ENCODE measurements at places on chromosomes 7 and 10.
A peak's percentile ranks its signal among the peaks of the same experiment; 100 is the strongest.

DNA sequence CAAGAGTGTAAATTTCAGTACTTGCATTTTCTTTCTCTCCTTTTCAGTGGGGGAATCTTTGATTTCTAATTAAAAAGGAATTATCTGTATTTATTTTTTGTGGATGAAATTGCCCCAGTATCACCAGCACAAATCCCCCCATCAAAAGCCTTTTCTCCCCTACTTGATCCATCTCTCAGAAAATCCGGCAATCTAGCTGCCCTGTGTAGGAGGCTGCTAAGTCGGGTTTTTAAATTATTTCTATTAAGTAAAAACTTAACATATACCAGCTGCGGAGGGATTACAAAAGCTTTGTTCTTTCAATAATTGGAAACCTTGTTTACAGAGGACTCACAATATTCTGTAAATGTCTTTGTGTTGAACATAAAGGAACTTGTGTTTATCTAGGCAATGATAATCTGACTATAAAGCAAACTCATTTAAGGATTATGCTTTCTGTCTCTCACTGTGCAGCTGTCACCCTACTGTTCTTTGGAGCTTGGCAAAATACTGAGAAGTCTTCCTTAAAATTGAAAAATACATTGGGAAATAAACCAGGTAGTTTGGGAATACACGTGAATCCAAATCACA, 177.4 kb upstream of the PRR15 start:
- no peak for DNase-seq

- DNase-seq: no peak
Observed at GRCh38 chr10:82319562-82319961, 444.6 kb downstream of the NRG3 start.

- DNase-seq: no peak
Observed at GRCh38 chr10:92790440-92790839, 57.9 kb upstream of the EXOC6 start.

- peak; percentile 26 for DNase-seq
Observed at GRCh38 chr7:129952086-129952652, 591 bp downstream of the UBE2H start.

DNA sequence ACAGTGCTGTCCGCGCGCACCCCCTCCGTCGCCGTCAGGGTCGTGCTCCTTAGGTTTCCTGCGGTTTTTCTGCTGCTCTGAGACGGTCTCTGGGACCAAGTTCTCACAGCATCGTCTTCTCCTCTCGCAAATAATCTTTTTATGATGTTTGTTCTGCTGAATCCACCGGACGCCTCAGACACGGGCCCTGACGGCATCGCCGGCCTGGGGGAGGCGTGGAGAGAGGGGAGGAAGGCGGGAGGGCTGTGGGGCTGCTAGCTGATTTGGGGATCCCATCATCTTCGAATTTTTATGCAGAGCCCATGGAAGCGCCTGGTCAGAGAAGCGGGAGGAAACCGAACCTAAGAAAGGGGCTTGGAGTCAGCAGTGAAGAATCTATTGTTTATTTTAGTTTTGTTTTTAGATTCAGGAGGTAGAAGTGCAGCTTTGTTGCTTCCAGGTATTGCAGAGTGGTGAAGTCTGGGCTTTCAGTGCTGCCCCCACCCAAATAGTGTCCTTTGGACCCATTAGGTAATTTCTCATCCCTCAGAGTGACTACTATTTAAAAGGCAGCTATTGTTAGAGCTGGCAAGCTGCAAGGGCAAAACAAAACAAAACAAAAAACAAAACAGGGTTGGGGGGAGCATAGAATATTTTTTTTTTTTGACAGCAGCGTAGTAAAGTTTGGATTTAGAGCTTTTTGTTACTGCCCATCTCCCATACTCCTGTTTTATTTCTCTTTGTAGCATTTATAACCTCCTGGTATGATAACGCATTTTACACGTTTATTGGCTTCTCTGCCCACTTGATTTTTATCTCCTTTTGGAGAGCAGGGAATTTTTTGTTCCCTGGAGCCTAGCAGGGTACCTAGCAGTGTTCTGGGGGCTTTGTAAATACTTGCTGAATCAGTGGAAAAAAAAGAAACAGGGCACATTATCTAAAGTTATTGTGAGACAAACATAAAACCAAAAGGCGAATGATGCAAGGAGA, 92.6 kb downstream of the SPAG6 start:
- no peak for DNase-seq

GRCh38 chr7:33494474-33494873, 365.1 kb downstream of the BBS9 start:
- peak; percentile 25 for DNase-seq

DNA sequence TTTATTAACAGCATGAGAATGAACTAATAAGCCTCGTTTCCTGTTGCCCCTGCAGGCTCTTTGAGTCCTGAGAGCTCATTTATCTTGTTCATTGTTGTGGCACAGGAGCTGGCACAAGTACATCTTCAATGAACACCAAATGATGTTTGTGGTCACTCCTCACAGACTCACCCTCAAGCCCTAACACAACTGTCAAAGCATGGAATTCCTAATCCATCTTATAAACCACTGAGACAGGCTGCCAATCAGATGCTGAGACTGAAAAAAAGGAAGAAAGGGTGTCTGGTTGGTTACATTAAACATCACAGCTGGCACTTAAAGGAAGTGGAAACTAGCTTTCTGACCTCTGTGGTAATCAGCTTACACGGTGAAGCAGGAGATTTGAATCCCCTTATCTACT, 7.7 kb upstream of the CCDC172 start:
- no peak for DNase-seq

- no peak for DNase-seq
Observed at GRCh38 chr10:33195608-33196376, 138.7 kb downstream of the NRP1 start.

DNA sequence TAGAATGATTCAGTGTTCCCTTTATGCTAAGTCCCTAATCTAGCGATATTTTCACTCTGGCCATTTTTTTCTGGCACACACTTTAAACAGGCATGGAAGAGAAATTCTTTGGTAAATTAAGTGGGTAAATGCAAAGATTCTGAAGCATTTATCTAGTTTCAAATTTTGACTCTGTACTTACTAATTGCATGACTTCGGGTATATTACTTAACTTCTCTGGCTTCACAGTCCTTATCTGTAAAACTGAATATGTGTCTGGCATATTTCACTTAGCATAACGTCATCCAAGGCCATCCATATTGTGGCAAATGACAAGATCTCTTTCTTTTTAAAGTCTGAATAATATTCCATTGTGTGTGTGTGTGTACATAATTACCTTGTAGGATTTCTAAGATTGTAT, 114.5 kb downstream of the MBL2 start:
- DNase-seq: no peak

DNA sequence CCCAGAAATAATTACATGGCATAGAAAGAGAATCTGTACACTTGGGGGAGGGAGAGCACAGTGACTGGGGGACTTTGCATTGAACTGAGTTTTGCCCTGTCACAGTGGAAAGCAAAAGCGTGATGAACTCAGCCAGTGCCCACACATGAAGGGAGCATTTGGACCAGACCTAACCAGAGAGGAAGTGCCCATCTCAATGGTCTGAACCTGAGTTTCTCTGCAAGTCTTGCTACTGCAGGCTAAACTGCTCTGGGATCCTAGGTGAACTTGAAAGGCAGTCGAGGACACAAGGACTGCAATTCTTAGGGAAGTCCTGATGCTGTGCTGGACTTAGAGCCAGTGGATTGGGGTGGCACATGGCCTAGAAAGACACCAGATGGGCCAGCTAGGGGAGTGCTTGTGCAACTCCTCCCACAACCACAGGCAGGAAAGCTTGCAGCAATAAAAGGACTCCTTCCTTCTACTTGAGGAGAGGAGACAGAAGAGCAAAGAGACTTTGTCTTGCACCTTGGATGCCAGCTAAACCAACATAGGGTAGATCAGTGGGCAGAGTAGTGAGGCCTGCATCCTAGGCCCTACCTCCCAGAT, 259.0 kb downstream of the GRM8 start:
- no peak for DNase-seq

DNA sequence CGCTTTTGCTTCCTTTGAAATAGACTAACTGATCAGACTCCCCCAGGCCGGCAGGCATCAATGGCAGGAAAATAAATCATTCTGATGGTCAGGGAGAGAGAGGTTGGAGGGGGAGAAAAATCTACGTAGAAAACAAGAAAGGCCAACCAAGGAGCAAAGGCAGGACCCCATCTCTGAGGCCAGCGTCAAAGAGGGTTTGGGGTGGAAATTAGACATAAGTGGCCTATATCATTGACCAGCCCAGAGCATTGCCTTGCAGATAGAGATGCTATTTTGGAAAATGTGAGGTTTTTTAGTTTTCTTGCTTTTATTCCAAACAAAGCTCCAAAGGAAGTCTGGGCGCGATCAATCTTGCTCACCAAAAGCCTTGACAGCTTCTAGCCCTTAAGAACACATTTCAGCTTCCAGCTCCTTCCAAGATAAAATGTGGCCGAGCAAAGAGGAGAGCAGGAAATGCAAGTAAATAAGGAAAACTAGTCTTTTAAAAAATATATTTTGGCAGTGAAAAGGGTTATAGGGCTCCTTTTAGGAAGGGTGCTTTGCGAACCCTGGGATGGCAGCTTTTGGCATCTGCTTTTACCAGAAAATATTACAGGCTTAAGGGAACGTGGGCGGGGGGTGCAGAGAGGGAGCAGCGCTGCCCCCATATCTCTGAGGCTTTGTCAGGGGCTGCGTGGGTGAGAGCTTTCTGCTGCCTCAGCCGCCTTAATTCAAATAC, 2.0 kb upstream of the HOXA2 start:
- no peak for DNase-seq

- no peak for DNase-seq
Observed at GRCh38 chr10:99533496-99534449, 1.0 kb downstream of the NKX2-3 start.

DNA sequence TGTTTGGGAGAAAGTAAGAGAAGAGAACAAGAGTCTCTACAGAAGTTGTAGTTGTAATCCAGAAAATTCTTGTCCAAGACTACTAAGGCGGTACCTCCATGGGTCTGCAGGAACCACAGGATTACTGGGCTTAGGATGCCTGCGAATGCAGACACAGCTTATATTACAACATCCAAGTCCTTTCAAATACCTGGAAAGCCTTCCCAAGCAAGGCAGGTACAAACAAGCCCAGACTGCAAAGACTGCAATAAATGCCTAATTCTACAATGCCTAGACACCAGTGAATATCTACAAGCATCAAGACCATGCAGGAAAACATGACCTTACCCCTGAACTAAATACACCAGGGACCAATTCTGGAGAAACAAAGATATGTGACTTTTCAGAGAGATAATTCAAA, 178.2 kb downstream of the ARL4A start:
- no peak for DNase-seq

GRCh38 chr7:26208040-26208439, 6.5 kb downstream of the CBX3 start:
- peak; percentile 27 for DNase-seq

- DNase-seq: no peak
Observed at GRCh38 chr10:96772196-96772595, 51.9 kb upstream of the PIK3AP1 start.

DNA sequence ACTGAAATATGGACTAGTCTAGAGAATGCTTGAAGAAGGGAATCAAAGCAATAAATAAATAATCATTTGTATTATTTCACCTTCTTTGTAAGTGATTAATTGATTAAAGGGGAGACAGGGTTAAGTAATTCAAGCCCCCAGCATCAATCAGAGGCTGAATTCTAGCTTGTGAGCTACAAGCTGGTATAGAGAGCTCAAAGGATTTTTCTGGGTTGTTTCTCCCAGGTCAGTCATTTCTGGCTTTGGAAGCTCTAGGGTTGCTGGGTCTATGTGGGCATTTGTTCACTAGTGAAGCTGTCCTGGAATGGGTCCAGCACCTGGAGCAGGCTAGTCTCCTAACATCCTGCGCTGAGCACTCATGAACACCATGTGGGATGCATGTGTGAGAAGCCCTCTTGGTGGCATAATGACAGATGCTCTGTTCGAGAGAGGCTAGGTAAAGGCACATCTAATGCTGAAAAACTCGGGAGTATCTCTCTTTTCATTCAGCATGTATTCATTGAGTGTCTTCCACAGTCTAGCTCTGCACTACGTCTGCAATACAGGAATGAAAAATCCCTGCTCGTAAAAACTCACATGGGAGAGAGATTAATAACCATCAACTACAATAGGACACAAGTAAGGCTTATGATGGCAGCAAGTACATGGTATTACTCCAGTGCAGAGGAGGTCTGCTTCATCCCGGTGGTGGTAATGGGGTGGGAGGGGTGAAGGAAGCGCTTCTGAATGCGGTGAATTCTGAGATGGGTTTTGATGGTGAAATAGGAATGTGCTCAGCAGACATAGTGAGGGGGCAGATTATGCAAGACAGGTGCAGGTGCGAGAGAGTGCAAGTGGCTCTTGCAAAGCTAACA, 68.0 kb upstream of the NRP1 start:
- DNase-seq: no peak

GRCh38 chr10:44878706-44879530, 32.2 kb upstream of the TMEM72 start:
- DNase-seq: peak; percentile 83

GRCh38 chr10:69318867-69319727, 40.8 kb downstream of the HK1 start:
- DNase-seq: peak; percentile 78

DNA sequence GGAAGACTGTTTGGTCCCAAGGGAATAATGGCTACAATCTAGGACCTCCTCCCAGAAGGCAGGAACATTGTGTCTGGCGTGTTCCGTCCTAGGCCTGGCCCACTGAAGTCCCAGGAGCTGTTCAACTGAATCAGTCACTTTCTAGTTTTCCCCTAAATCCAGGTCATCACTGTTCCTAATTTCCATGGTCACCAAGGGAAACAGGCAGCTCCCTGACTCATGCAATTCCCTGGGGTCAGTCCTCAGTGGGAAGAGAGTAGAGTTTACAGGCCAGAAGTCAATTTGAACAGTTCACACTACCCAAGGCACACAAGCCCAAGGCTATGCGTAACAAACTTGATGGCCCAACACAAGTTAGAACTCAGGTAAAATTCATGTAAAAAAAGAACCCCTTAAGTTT, 44.0 kb downstream of the CREB3L2 start:
- peak; percentile 89 for DNase-seq

GRCh38 chr7:130752424-130752823, 18.4 kb upstream of the KLF14 start:
- no peak for DNase-seq

DNA sequence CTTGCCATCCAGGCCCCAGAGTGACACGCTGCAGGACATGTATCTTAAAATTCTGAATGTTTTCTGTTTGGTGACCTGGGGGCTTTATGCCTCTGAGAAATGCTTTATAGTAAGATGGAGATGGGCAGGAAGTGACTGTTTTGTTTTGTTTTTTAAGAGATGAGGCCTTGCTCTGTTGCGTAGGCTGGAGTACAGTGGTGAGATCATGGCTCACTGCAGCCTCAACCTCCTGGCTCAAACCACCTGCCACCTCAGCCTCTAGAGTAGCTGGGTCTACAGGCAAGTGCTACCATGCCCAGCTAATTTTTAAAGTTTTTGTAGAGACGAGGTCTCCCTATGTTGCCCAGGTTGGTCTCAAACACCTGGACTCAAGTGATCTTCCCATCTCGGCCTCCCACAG, 20.6 kb downstream of the ZNF777 start:
- DNase-seq: no peak

DNA sequence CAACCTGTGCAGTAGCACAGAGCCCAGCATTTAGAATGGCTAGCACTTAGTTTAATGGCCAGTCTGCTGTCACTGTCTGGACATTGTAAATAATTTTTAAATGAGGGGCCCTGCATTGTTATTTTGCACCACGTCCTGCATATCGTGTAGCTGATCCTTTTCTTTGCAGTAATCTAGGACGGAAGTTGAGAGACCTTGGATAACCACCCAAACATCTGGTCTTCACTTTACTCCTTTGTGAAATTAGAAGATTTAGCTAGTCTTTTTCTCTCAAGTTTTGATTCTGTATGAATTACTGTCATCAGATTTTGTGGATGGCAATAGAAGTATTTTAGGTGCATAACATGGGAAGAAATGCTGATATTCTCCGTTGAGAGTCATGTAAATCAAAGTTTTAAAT, 1.9 kb downstream of the MIOS start:
- DNase-seq: no peak

- DNase-seq: no peak
Observed at GRCh38 chr7:151429560-151430331, 10.2 kb downstream of the CRYGN start.

All from fibroblast of skin of back (primary cell).